ENCODE measurements at places on chromosomes 3 and 15. TPM values are rescaled to one million over a fixed set of nuclear protein-coding genes. Genes with fewer than 3 reads are reported as not detected.

The RABL3 gene
- 23.0 TPM for total RNA-seq

The ZIC1 gene
- total RNA-seq, result 0.01 TPM

The NTRK3 gene
- 24.5 TPM for total RNA-seq

The SRGAP3 gene
- 1.4 TPM for total RNA-seq

The EPHB1 gene
- total RNA-seq, result 0.06 TPM
